ENCODE measurements at places on chromosomes 7 and 10.

- DNase-seq, result no peak
These were observed 12.3 kb downstream of the THNSL1 start for GRCh38 chr10:25028711-25029110.

DNA sequence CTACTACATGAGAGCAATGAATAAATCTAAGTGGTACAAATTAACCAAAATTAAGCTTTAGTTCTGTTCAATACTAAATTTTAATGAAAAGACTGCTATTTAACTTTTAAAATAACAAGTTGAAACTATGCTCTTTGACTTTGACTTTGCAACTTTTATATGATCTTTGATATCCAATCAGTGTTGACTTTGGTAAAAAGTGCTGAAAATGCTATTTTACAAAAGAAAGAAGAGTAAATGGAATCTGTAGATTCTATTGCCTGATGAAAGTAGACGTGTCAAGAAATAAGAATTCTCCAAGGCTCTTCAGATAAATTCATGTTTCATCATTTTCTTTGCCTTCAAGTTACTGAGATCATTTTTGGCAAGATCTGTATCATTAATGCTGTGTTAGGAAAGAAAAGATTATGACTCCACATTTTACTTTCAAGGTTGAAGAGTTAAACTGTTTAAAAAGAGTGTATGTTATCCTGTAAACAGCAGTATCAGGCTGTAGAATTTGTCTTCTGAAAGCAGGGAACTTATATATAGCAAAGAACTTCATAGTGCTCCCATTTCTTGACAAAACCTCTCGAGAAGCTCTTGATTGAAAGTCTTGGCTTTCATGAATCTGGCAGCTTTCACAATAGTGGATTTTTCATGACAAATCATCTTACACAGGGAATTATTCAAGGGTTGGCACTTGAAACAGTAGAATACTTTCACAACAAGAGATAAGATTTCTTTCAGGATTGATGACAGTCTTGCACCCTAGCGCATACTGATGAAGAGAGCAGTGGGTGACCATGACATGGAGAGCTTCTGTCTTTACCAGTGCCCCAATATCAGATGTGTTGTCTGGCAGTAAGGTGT lies 72.1 kb downstream of the PTEN start:
- DNase-seq, result no peak

- DNase-seq, result no peak
These were observed 33.1 kb upstream of the ADD3 start for GRCh38 chr10:109974504-109975191.

DNA sequence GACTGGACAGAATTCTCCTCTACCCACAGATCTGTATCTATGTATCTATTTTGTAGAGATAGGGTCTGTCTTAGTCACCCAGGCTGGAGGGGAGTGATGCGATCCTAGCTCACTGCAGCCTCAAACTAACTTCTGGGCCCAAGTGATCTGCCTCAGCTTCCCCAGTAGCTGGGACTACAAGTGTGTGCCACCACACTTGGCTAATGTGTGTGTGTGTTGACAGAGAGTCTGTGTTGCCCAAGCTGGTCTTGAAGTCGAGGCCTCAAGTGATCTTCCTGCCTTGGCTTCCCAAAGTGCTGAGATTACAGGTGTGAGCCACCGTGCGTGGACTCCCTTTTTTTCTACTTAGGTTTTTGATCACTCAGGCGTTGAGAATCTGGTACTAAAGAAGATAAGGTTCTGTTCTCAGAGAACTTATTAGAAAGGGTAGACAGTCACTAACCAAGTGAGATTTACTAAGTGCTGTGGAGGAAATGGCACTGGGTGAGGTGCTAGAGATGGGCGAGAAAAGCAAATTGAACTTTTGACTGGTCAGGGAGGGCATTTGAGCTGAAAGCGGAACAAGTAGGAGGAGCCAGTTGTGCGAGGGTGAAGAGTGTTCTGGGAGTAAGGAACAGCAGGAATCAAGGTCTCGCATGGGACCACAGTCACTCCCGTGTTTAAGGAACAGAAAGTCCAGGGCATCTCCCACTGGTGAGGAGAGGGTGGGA lies 18.0 kb downstream of the NDUFB2 start:
- no peak for DNase-seq

DNA sequence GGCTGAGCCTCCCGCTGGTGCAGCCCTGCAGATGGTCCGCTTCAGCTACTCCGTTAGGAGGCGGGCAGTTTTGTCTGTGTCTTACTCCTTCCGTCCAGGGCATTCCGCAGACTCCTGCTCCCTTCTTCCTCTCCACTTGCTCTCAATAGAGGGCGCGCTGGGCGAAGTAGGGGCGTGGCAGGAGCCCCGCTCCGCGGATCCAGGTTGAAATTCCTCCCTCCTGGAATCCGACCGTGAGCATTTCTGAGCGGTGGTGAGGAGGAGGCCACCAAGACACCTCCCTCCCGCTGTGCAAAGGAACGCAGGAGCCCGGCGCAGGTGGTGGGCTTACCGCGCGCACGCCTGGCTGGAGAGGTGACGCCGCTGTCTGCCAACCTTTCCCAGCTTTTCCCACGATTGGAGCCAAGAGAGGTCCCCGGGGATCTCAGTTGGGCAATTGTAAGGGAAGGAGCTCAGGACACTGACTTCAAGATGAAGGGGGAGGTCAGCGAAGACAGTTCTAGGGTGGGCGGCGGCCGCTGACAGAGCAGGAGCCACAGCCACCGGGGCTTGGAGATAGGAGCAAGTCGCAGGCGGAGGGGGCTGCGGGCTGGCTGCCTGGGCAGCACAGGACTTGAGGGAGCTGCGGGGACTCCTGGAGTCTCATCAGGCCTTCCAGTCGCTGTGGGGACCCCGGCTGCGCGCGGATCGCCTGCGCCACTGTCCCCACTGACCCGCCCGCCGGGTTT lies 1011.3 kb downstream of the XPNPEP1 start:
- DNase-seq, result peak; percentile 71

GRCh38 chr10:60140651-60141632 lies 234.6 kb upstream of the CCDC6 start:
- DNase-seq, result peak; percentile 12

- no peak for DNase-seq
These were observed 2.7 kb upstream of the INPP5F start for GRCh38 chr10:119723161-119723560.

DNA sequence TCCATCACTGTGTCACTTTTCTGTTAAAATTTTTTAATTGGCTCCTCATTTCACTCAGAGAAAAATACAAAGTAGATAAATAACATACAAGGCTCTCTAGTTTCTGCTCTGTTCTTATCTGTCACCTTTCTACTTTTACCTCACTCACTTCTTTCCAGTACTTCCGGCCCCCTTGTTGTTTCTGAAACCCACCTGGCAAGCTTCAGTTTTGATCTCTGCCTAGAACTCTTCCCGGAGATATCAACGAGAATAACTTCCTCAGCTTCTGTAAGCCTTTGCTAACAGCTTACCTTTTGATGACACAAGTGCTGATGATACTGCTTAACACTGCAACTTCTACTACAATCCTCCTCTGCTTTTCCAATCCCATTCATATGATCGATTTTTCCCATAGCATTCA lies 566.2 kb downstream of the PCDH15 start:
- DNase-seq, result no peak
